ENCODE measurements at places on chromosomes 11 and 22. TPM values are rescaled to one million over a fixed set of nuclear protein-coding genes. Genes with fewer than 3 reads are reported as not detected.

OR5T2 gene
- not detected for total RNA-seq

KCNJ1 gene
- total RNA-seq, result not detected

ARHGAP42 gene
- 12.7 TPM for total RNA-seq

APOL1 gene
- 16.2 TPM for total RNA-seq

CD3E gene
- not detected for total RNA-seq

OR52E2 gene
- not detected for total RNA-seq

DNA sequence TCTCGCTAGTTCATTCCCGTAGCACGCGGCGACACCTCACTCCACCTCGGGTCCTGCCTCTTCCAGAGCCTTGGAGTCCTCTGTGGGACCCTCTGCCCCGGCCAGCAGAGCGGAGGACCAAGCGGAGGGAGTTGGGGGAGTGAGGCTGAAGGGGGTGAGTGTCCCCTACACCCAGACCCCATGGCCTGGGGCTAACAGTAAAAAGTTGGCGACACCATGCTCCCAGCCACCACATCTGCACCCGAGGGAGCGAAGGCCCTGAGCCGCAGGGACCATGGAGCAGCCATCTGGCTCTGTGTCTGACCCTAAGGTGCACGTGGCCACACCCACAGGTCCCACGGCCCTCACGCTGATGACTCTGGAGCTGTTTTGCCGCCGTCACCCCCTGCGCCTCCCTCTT lies 293.8 kb downstream of the BRD1 start:
- DNase-seq, result no peak

DNA sequence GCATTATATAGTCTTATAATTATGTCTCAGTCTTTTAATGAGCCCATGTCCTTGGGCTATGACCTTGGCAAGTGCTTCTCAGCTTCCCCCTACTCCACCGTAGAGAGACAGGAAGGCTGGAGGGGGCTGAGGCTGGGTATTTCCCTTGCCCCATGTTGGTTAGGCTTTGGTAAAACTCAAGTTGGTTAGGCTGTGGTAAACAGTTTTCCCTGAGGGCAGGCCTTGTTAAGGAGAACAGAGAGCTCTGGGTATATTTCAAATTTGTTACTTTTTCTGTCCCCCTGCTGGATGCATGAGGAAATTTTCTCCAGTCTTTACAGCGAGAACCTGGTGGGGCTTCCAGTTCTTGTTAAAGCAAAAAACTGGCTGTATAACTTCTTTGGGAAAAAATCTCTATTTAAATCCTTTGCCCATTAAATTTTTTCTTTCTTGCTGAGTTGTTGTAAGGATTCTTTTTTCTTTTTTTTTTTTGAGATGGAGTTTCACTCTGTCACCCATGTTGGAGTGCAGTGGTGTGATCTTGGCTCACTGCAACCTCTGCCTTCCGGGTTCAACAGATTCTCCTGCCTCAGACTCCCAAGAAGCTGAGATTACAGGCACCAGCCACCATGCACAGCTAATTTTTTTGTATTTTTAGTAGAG lies 12.2 kb upstream of the DCHS1 start:
- no peak for DNase-seq

GRCh38 chr11:43359422-43359818 lies 700 bp downstream of the TTC17 start:
- DNase-seq, result no peak

DNA sequence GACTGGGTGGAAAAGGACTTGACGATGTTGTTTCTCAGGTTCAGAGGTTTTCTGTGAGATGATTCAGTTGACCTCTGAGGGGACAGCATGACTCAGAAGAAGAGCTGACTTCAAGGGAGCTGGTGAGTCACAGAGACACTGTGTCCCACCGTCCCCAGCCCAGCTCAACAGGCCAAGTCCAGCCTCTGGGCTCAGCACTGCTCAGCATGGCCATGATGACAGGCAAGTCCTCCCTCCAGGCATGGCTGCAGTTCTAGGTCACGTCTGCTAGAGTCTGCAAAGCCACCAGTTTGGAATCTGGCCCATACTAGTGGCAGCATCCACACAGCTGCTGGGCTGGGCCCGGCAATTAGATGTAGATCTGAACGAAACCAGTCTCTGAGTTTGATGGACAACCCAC lies 12.9 kb downstream of the TRIM29 start:
- no peak for DNase-seq

GRCh38 chr11:3162410-3163240 lies 2.5 kb downstream of the OSBPL5 start:
- no peak for DNase-seq

- no peak for DNase-seq
Measured at GRCh38 chr11:114194702-114195101, 101.5 kb upstream of the NNMT start.

DNA sequence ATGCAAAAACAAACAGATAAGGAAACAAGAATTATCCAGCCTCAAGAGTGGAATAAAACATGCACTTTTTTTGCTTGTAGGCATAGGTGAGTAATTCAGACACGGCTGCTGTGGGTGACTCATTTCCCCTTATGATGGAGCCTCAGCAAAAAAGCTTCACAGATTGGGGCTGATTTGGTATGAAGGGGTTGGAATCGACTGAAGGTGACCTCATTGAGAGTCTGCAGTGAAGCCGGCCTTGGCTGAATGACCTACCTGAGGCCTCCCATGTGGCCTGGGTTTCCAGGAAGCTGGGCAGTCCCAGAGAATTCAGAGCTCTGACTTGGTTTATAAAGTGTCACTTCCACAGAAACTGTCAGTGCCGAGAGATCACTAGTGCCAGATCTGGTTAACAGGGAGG lies 34.2 kb upstream of the VPREB1 start:
- DNase-seq, result no peak

GRCh38 chr22:26429458-26430286 lies 612 bp downstream of the ASPHD2 start:
- no peak for DNase-seq

DNA sequence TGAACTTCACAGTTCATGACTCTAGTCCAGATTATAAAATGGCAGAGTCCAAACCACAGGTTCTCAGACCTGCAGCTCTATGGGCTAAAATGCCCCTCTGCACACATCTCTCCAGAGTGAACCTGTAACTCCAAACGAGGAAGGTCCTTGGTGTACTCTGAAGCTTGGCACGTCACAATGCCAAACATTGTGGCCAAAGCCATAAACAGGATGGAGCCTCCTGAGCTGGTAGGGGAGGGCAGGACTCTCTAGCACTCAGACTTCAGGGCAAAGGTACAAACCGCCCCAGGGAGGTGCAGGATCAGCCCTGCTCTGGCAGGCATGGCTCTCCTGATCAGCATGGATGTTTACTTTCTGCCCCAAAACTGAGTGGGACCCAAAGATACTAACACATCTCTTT lies 2.3 kb downstream of the SCUBE2 start:
- DNase-seq, result peak; percentile 59

DNA sequence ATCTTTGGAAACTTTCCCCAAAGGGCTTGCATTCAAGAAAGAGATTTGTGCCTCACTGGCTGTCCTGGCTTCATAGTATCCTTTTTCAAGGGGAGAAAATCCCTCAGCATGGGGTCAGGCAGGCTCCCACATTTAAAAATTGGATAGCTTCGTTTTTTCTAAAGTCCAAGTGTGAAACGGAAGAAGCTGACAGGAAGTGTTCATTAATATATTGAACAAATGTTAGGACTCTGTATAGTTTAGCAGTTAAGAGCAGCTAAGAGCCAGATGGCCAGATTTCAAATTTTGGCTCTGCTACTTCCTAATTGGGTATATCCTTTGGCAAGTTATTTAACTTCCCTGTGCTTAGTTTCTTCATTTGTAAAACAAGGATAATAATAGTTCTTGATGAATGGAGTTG lies 354.9 kb upstream of the FAT3 start:
- no peak for DNase-seq

GRCh38 chr11:121757480-121758125 lies 304.8 kb upstream of the SORL1-AS1 start:
- DNase-seq, result no peak

DNA sequence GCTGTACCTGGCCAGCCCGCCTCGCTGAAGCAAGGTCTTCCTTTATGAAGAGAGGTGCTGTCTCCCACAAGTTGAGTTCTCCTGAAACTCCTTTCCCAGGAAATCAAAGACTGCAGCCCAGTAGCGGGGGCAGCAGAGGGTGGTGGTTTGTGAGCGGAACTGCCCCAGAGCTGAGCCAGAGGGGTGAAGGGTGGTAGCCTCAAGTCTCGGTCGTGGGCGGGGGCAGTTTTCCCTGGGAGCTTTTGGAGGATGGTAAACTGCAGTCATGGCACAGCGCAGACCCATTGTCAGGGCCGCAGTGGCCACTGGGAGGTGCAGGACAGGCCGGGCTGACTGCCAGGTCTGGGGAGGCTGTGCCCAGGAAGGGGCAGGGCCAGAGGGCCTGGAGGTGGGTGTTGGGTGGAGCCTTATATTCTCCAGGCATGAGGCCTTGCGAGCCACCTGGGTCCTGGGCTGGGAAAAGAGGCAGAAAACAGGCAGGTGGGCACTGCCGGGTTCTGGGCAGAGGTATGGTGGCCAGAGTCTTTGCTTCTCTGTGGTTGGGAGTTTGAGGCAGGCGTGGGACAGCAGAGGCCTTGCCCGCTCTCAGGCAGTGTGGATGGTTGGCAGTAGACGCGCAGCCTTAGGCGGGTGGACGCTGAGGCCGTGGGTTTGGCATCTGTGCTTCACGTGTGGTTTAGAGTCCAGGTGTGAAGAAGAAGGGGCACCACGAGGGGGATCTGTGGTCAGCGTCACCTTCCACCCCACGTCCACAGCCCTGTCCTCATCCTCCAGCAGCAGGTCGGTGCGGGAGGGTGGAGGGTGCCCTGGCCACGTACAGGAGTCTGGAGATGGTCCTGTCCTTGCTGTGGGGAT lies 1176.4 kb downstream of the BRD1 start:
- no peak for DNase-seq

DNA sequence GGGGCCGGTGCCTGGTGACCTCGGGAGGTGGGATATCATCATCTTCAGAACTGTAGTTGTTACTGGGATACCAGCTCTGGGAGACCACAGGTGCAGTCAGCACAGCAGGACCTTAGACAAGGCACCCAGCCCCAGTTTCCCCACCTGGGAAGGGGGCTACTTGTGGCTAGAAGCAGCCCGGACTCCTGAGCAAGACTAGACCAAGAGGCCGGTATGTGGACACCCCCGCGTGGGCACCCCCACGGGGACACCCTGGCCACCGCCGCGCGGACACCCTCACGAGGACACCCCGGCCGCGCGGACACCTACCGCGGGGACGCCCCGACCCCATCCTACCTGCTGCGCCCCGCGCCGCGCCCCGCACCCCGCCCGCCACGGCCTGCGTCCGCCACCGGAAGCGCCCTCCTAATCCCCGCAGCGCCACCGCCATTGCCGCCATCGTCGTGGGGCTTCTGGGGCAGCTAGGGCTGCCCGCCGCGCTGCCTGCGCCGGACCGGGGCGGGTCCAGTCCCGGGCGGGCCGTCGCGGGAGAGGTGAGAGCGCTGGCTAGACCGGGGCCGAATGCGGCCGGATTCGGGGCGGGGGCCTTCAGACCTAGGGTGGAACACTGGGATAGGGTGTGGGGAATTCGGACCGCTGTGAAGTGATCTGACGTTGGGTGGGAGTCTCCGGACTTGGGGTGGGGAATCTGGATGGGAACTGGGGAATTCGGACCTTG lies at the start of the genes COMT and TXNRD2:
Gene COMT (plus strand): TSS at position 408 of the 718 bp plus-strand sequence. CDS start 20,755 bp downstream, outside the sequence.
Gene TXNRD2 (minus strand): TSS at position 454 of the 718 bp plus-strand sequence. CDS start 15 bp downstream, at position 439.
- DNase-seq, result no peak

- DNase-seq, result no peak
Measured at GRCh38 chr22:25165785-25166184, 33.9 kb upstream of the CRYBB3 start.

All from osteocyte (in vitro differentiated cells).